ENCODE measurements at places on chromosomes 3 and 15.

DNA sequence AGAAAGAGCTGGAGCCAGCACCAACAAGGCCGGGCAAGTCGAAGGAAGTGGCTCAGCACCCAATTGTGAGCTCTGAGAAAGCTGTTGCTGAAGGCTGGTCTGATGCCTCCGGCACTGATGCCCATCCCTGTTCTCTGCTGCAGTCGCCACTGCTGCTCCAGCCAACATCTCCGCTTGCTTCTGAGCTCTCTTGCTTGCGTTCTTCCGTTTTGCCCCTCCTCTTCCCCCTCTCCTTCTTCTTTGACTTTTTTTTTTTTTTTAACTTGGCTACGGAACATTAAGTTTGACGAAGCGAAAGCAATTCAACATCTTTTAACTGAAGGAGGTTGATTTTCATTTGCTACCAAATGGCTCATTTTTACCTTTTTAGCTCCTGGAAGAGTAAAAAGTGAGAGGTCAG is 442.9 kb downstream of the MCTP2 start:
- no peak for DNase-seq

- DNase-seq: no peak
Measured at GRCh38 chr3:108985844-108986243, 32.2 kb upstream of the GUCA1C start.

GRCh38 chr3:197336348-197336747 is 37.9 kb upstream of the DLG1 start:
- DNase-seq: no peak

DNA sequence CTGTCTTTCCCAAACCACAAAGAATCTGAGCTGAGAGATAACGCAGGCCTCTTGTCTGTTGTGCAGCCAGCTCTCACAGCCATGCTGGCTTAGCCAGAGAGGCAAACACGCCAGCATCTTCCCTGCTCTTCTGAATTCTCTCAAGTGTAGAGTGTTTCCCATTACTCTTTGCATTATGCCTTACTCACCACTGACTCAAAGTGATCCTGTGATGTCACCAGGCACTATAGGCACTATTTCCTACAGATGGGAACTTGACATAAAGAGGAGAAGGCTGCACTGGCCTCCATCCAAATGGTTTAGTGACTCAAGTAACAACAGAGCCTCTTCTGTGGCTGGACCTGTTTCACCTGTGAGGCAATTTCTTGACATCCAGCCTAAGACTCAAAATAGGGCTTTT is 44.4 kb downstream of the PDZRN3 start:
- DNase-seq: no peak

DNA sequence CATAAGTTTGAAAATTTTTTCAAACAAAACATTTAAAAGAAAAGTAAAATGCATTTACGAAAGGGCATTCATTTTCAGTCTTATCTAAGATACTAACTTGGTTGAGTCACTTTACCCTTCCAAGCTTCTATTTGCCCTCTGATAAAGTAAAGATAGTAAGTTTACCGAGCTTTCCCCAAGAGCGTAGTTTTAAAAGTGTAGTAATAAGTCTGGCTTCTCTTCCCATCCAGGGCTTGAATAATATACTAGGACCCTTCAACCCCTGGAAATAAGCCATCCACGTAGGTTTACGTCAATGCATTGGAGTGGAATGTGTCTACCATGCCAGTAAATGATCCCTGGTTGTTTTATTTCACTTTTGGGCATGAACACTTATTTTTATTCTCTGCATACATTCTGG is 608.3 kb downstream of the NTRK3 start:
- no peak for DNase-seq

DNA sequence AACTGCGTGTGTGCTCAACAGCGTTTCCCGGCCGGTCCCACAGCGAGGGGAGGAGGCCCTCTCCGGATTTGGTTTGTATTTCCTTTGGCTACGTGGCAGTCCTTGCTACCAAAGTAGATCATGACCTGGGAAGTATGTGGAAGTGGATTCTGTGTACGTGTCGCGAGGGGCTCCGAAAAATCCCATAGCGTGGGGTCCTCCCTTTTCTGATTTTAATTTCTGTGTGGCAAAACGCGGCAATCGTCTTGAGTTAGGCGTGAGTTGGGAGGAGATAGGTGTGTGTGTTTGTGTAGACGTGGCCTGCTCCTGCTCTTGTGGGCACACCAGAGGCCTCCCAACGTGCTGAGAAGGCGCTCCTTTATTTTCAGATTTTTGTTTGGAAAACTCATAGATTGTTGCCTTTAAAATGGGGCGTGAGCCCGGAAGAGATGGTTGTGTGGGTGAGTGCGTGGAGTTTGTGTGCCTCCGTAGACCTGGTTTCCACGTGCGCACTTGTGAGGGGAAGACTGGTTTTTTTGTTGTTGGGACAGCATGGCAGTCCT is 1.2 kb downstream of the TRIM71 start:
- DNase-seq: no peak

DNA sequence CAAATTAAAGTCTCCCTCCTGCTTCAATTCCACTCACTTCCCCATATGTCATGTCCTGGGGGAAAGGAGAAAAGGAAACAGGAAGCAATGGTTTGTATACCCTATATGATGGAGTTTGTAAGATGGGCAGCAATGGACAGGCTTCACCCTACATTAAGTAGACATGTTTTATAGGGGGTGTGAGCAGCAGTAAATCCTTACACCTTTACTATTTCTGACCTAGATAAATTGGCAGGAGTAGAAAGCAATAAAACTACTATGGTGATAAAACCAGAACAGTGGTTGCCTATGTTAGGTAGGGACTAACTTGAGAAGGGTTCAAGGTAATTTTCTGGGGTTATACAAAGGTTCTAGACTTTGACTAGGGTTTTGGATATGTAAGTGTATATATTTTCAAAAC is 301.7 kb downstream of the GBE1 start:
- DNase-seq: no peak

GRCh38 chr3:50653937-50654595 is 20.7 kb upstream of the DOCK3 start:
- DNase-seq: no peak

- no peak for DNase-seq
Measured at GRCh38 chr3:172991424-172991996, 149.5 kb downstream of the SPATA16 start.

Measured in neuronal stem cell (in vitro differentiated cells).